Choroid plexus epithelial cell (primary cell): ENCODE measurements at places on chromosomes 4 and X.
A peak's percentile ranks its signal among the peaks of the same experiment; 100 is the strongest.

DNA sequence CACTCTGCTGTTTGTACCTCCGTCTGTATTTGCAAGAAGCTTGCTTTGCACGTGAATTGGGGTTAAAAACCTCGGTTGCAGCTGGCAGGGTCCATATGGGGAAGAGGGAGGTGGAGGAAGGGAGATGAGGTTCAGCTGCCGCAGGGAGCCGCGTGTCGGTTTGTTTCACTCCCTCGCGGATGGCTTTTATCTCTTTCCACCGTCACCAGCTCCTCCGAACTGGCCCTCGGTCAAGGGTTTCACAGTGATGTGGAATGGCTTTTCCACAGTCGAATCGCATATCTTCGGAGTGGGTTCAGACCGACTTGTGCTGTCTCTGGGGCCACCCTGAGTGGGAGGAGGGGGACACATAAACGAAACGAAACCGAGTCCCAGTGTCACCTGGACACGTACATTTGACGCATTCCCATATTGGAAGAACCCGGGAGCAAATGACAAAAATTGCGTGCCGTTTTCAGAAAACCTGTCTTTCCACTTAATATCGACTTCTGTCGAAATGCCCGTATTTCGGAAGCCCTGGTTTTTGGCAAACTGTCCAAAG lies 929 bp downstream of the ZBTB33 start:
- peak; percentile 23 for DNase-seq

- DNase-seq = no peak
Measured at GRCh38 chrX:110569506-110569905, 210.9 kb downstream of the RTL9 start.

DNA sequence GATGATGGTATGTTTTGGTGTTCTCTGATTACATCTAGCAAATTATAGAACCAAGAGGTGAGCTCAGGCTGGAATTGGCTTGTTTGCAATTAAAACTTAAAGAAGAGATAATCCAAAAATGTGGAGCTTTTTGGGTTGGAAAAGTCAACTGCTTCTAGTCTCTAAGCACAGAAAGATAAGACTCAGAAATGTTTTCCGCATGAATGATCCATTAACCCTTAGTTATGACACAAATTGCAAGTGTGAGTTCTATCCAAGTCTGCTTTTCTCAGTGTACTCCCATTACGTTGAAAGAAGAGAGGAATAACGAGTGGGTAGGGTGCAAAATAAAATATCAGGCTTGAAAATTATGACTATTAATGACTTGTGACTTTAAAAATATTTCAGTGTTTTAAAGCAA lies 38.5 kb downstream of the HPGD start:
- DNase-seq = no peak

GRCh38 chr4:24417206-24417605 lies 167.1 kb downstream of the DHX15 start:
- no peak for DNase-seq

GRCh38 chr4:4317496-4318232 lies 27.6 kb downstream of the ZBTB49 start:
- DNase-seq = no peak

GRCh38 chr4:118348886-118349285 lies 3.9 kb downstream of the PRSS12 start:
- no peak for DNase-seq

DNA sequence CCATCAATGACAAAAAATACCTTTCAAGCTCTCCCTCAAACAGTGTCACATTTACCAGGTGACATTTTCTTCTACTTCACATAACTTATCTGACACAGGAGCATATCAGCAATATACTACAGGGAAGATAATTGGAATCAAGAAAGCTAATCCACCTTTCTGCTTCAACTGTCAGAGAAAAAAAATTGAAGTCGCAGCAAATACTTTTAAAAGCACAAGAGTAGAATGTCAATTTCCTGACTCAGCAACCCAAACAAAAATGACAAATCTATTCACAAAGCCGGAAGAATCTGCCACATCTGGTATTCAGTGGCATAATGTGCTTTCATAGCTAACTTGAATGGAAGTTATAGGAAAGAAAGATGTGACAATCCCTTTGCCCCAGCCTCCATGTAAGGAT lies 36.7 kb downstream of the AGA start:
- DNase-seq = no peak

DNA sequence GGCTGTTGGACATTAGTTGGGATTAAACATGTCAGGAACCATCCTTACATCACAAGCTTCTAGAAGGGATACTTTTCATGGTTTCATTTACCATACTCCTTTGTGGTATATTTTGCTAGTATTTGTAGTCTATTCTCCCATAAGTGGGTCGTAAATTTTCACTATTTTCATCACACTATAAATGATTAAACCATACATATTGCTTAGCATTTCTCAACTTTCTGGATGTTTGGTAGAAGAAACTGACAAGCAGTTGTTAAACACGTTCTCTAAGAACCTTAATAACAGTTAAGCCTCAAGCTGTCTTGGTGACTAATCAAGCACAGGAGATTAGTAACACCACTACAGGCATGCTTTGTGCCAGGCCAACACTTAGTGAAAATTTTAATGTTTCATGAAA lies 375.5 kb downstream of the NAF1 start:
- peak; percentile 13 for DNase-seq

DNA sequence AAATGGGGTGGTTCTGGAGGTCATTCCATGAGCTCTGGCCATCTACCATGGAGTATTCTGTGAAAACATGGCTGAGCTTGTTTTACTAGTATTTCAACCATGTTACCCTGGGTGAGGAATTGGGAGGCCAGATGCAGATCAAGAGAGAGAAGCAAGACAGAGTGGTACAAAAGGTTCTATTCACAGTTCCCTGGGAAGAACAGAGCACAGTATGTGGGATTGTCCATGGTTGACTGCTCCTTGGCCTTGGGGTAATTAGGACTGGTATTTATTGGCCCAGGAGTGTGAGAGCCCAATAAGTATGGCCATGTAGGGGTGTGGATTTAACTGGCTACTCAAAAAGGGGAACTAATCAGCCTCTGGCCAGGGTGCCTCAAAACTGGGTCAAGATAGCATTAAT lies 239.7 kb upstream of the GATB start:
- DNase-seq = no peak

DNA sequence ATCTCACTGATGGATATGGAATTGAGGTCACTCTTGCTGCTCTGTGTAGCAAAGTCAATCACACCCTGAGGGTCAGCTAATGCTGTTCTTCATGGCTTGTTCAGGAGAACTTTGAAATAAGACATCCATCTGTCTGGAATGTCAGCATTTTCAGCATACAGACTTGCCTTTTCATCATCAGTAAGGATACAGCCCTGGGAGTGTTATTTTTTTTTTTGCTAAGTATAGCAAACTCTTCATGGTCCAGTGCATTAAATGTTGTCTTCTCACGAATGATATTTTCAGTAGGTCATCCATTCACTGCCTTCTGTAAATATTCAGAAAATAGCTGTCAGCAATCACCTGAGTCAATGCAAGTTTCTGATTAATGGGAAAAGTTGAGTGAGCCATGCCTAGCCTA lies 268.8 kb upstream of the SMIM31 start:
- DNase-seq = no peak

DNA sequence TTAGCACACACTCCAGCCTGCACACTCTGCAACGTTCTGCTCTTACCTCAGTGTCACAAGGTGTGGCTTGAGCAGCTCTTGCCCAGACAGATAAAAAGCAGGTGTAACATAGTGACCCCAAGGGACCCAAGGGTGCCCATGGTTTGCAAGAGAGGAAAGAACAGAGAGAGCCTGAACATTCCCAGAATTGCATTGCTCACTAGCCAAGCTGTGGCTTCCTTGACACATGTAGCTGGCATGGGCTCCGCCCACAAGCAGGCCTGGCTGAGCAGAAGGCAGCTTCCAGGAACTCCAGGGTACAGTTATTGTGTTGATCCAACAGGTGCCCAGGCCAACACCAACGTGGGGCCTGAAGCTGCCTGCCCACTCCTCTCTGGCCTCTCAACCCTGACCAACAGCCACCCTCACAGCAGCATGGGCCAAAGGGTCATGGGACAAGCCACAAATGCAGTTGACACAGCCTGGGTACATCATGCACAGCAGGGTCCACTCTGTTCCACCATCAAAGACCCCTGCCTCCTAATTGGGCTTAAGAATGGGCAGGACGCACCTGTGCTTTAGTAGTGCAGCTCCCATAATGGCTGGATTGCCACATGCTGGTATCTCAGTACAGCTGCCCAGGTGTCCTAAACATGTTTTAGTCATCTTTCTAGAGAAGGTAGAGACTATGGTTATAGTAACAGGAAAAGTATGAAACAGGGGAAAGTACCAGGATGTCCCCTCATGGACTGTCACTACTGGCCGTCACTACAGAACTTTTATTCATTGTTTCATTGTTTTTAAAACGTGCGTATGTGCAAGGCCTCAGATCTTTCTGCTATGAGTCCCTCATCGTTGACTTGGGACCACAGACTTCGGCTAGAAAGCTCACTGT lies 73.7 kb upstream of the ACSL1 start:
- peak; percentile 6 for DNase-seq

DNA sequence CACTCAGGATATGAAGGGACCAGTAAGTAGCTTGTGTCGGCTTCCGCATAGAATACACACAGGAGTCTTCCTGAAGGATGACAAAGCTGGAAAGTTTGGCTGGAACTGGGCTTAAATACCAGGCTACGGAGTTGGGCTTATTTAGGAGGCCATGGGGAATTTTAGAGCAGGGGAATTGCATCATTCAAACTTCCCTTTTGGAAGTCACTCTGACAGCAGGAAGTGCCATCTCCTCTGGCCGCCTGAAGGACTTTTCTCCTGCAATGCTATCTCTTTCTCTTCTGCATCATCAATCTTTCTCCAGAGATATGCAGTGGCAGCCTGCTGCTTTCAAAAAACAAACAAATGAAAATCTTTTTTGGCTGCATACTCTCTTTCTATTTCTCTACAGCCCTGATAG lies 48.4 kb upstream of the PAK3 start:
- no peak for DNase-seq

DNA sequence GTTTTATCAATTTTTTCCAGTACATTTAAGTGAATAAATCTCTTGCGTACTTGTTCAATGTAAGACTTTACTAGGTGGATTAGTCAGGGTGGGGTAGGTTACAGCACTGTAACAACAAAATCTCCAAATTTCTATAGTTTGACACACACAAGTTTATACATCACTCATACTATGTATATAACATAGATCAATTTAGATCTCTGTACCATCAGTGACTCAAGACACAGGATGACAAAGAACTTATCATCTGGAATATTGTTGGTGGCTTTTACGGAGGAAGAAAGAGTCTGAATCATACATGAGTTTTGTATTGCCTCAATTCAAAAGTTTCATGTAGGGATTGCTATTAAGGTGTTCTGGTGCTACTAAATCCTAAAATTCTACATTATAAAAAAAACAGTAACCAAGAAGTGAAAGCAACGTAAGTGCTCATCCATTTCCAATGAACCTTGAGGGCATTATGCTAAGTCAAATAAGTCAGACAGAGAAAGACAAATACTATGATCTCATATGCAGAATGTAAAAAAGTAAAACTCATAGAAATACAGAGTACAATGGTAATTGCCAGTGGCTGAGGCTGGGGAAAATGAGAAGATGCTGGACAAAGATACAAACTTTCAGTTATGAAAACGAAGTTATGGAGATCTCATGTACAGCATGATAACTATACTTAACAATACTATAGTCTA lies 98.0 kb upstream of the DKK2 start:
- DNase-seq = no peak

DNA sequence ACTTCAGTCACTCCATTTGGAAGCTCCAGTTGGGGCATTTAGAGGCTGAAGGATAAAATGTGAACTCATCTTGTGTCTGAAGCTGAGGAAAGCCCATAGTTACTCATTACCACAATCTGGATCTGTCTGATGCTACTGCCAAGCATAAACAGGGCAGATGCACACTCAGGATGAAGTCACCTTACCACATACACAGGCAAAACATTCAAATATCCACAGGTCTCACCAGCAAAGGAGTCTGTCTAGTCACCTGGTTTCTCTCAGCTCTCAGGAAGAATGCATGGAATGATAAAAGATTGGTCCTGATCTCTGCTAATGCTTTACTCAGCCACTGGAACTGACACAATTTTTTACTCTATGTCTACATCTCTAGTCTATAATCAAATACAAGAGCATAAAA lies 13.0 kb upstream of the ODAPH start:
- peak; percentile 77 for DNase-seq

DNA sequence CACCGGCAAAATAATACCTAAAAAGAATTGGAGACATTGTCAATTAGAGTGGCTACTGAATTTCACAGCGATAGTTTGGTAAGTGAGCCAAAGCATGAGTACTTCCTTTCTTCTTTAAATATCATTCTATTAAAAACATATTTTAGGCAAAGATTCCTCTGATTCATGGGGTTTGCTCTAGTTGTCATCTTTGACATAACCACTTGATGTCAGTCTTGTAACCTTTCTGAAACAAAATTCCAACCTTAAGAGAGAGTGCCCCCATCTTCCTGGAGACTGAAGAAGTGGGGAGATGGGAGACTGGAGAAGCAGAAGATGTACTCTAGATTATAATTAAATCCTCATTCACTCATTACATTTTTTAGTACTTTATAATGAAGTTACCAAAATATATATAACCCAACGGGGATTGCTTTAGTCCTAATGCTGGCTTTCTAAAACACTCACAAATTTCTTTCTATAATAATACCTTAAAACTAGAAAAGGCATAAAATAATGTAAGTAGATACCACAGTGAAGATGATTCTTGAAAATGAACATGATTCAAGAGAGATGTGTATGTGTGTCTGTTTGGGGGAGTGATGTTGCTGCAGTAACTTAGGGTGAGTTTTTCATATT lies 96.4 kb downstream of the EMCN start:
- peak; percentile 70 for DNase-seq

- no peak for DNase-seq
Measured at GRCh38 chr4:35105486-35105885, 1138.8 kb downstream of the ARAP2 start.

GRCh38 chrX:129523079-129523911 lies at the start of gene SMARCA1:
Gene SMARCA1, minus strand, starts transcription at chrX:129523490. Its CDS starts 120 bp downstream, at chrX:129523370.
- DNase-seq = peak; percentile 63

DNA sequence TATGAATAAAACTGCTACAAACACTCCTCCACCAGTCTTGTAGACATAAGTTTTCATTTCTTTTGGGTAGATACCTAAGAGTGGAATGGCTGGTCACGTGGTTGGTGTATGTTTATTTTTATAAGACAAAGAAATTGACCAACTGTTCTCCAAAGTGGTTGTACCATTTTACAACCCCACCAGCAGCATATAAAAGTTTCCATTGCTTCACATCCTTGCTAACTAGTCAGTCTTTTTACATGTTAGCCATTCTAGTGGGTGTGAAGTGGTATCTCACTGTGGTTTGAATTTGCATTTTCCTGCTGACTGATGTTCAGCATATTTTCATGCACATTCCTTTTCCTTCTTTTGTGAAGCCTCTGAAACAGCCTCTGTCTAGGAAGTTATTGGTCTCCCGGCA lies 76.2 kb upstream of the ADGRG2 start:
- no peak for DNase-seq

- no peak for DNase-seq
Measured at GRCh38 chrX:13164611-13165010, 120.2 kb upstream of the FAM9C start.
